Neural progenitor cell (in vitro differentiated cells): ENCODE measurements at places on chromosomes 16 and 17. TPM values are rescaled to one million over a fixed set of nuclear protein-coding genes. Genes with fewer than 3 reads are reported as not detected.

PHKG2 gene
- total RNA-seq, result 20.2 and 31.4 TPM in 2 replicates

HBA2 gene
- not detected in 2 replicates for total RNA-seq

GRCh38 chr17:16374146-16374938, 6.5 kb upstream of the UBB start:
- H3K27me3 ChIP-seq, result no peaks in the 10 kb centered on the region
- no peaks in the 10 kb centered on the region for H3K4me1 ChIP-seq
- H3K27ac ChIP-seq, result no peak overlapping the region
- no peak for DNase-seq
- H3K36me3 ChIP-seq, result no peaks in the 10 kb centered on the region

DNA sequence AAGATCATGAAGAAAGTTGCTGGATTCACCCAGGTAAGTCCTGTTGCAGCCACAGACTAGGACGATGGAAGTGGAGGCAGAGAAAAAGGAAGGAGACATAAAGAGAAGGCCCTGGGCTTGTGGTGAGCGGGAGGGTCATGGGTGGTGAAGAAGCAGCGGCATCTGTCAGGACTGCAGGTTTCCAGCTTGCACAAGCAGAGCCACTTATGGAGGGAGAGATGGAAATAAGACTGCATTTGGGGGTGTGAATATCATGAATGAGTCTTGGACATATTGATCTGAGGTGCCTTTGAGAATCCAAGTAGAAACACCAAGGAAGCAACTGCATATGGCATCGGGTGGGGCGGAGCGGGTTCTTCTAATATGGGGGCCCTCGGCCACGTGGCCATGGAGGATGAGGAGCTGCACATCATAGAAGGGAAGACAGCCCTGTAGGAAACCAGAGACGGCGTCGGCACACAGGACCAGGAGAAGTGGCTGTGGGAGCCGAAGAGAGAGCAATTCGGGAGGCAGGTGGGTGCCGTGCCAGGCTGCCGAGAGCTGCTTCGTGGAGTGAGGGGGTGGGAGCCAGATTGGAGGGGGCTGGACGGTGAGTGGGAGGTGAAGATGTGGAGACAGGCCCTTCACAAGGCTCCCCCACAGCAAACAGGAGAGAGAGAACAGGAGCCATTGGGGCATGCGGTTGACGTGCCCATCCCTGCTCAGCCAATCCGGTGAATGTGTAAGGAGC, 243.5 kb downstream of the GSG1L start:
- H3K27ac ChIP-seq, result no peak overlapping the region
- no peak for DNase-seq
- no peaks in the 10 kb centered on the region for H3K4me1 ChIP-seq
- no peaks in the 10 kb centered on the region for H3K36me3 ChIP-seq
- H3K27me3 ChIP-seq, result no peaks in the 10 kb centered on the region
- H3K4me3 ChIP-seq, result no peak overlapping the region

- peak; percentile 60 for DNase-seq
- H3K4me3 ChIP-seq, result peak overlapping the region; percentile 79
- H3K27ac ChIP-seq, result no peak overlapping the region
- peaks cover 27% of the 10 kb centered on the region for H3K4me1 ChIP-seq
These were observed 1.8 kb downstream of the ST3GAL2 start for GRCh38 chr16:70437017-70437581.

DNA sequence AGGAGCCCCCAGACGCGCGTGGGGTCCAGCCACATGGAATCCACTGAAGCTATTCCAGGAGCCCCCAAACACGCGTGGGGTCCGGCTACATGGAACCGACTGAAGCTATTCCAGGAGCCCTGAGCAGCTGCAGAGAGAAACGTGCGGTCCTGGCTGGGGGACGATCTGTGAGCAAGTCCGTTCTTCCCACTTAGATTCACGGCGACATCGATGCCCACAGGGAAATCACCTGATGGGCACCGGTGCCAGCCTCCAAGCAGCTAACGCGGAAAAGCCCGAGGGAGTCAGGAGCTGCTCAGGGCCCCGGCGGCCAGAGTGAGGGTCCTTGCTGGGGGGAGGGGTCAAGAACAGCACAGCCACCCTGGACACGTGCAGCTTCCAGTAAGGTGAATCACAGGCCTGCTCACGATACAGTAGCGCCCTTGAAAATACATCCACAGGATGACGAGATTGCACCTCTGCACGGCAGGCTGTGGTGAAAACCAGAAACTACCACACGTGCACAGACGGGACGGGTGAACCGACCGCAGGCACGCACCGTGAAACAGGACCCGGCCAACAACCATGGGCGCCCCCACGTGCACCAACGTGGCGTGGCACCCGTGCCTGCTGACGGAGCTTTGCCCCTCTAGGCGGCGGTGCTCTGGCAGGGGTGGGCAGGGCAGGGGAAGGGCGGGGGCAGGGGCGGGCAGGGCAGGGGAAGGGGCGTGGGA, 77.7 kb upstream of the GNG13 start:
- H3K27ac ChIP-seq, result no peak overlapping the region
- H3K36me3 ChIP-seq, result no peaks in the 10 kb centered on the region
- H3K4me3 ChIP-seq, result no peak overlapping the region
- H3K27me3 ChIP-seq, result no peaks in the 10 kb centered on the region
